ENCODE measurements at places on chromosomes 5 and 9. TPM values are rescaled to one million over a fixed set of nuclear protein-coding genes. Genes with fewer than 3 reads are reported as not detected.

DNA sequence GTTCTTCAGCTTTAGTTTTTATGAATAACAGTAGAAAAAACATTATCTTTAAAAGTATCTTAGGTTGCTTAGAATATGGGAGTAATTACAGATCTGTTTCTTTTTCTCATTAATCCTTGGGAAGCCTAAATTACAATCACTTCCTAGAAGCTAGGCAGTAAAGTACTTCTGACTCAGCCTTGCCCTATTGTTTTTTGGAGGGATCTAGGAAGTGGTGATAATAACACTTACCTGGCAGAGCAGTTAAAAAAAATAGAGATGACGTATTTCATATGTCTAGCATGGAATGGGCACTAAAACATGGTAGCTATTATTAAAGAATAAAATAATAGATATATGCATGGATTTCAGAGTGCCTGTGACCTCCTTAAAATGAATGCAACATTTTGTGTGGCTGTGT lies 8.2 kb upstream of the FST start:
- no peak for DNase-seq

GRCh38 chr5:133062276-133062675 lies 10.5 kb downstream of the HSPA4 start:
- no peak for DNase-seq

DNA sequence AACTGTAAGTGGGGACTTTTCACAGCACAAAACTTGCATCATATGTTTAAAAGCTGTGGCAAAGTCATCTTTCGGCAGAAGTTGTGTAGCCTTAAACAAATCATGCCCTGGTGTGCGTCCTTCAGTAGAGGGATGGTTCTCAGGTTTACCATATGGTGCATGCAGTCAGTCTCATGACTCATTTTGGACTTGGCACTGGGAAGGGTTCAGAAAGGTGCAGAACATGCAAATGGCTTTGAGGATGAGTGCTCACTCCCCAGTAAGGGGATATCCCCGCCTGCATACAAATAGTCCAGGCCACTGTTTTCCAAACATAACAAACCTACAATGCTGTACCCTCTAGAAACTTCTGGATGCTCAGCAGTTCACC lies 260.3 kb downstream of the NDUFS4 start:
- no peak for DNase-seq

ERBIN gene
- total RNA-seq, result 132 TPM

DNA sequence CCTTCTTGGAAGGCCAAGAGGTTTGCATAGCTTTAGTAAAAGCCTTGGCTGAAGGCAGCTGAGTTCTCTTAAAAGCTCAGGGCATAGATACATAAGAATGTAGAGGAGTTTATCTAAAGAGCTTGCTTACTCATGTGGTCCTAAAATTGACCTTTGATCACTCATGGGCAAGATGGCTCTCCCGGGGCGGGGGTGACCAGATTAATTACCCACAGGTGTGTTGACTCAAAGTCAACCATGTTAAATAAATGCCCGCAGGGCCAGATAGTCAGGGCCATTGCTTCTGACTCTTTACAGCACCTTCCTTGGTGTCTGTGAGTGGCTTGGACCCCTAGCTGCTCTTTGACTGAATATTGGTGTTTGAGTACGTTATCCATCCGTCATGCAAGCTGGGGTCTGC lies 33.1 kb upstream of the GHR start:
- DNase-seq, result no peak

DNA sequence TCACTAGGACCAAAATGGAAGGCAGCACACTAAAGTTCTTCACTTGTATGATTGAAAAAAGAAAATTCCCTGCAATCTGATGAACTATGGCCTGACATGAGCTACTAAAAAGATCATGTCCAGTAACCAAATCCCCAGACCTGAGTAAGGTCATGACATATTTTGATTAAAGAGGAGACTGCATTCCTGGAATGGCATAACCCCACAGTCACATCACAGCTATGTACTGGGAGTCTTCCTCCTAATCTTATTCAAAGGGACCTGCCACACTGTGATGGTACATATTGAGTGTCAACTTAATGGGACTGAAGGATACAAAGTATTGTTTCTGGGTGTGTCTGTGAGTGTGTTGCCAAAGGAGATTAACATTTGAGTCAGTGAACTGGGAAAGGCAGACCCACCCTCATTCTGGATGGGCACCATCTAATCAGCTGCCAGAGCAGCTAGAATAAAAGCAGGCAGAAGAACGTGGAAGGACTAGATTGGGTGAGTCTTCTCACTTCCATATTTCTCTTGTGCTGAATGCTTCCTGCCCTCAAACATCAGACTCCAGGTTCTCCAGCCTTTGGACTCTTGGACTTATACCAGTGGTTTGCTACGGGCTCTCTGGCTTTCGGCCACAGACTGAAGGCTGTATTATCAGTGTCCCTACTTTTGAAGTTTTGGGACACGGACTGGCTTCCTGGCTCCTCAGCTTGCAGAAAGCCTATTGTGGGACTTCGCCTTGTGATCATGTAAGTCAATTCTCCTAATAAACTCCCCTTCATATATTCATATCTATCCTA lies 345.0 kb downstream of the TMEM38B start:
- no peak for DNase-seq

DNA sequence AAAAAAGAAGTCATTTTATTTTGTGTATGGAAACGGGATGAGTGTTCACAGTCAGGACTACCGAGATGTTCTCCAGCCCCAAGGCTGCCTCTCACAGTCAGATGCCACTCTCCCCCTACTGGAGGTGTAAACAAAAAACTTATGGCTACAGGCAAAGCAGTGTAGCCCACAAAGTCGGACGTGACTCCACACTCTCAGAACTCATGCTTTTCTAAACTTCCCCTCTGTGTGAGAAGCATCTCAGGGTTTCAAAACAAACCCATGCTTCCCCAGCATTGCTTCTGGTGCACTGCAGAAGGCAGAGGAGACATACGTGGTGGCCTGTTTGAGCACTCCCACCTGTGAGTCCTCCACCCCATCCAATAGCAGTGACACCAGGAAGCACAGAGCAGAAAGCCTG lies 580.3 kb downstream of the BNC2 start:
- DNase-seq, result no peak

TIMD4 gene
- total RNA-seq, result not detected

PPIC gene
- 42.5 TPM for total RNA-seq

- DNase-seq, result no peak
Observed at GRCh38 chr9:123113185-123113584, 79.7 kb downstream of the GPR21 start.

SARDH gene
- total RNA-seq, result 5.5 TPM

GRCh38 chr5:16588434-16589214 lies 28.2 kb downstream of the RETREG1 start:
- DNase-seq, result no peak

DNA sequence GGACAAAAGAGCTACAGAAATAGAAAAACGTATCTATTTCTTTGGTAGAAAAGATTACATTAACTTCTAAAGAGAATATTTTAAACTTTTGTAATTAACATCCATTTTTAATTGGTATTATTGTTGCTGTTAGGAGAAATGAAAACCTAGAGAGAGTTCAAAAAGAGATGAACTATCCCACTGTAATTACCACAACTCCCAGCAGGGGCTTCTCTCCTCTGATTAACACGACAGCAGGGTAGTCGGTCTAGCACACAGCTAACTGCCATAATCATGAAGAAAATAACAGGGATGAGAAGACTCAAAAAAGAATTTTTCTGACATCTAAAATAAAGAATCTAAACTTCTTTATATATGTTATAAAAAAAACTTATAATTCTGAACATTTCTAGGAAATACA lies 86.2 kb upstream of the CDH9 start:
- peak; percentile 2 for DNase-seq

FOCAD gene
- total RNA-seq, result 93.7 TPM

- no peak for DNase-seq
Observed at GRCh38 chr9:119986713-119987112, 593.3 kb downstream of the CDK5RAP2 start.

DNA sequence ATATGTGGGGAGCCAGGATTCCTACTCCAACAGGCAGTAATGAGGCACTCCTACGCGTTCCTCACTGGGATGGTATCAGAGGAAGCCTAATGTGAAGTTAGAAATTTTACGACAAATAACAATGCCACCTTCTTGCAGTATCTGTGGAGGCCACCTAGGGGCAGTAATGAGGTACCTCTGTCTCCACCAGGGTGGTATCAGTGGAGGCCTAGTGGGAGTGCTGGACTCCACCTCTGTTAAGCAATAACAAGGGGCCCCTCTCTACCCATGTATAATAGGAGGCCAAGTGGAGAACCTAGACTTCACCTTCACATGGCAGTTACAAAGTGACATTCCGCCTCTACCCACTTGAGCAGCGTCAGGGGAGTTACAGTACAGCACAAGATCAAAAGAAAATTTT lies 147.9 kb downstream of the PLPPR1 start:
- DNase-seq, result no peak

GRCh38 chr5:142925795-142926194 lies 155.6 kb downstream of the ARHGAP26 start:
- DNase-seq, result peak; percentile 55

DNA sequence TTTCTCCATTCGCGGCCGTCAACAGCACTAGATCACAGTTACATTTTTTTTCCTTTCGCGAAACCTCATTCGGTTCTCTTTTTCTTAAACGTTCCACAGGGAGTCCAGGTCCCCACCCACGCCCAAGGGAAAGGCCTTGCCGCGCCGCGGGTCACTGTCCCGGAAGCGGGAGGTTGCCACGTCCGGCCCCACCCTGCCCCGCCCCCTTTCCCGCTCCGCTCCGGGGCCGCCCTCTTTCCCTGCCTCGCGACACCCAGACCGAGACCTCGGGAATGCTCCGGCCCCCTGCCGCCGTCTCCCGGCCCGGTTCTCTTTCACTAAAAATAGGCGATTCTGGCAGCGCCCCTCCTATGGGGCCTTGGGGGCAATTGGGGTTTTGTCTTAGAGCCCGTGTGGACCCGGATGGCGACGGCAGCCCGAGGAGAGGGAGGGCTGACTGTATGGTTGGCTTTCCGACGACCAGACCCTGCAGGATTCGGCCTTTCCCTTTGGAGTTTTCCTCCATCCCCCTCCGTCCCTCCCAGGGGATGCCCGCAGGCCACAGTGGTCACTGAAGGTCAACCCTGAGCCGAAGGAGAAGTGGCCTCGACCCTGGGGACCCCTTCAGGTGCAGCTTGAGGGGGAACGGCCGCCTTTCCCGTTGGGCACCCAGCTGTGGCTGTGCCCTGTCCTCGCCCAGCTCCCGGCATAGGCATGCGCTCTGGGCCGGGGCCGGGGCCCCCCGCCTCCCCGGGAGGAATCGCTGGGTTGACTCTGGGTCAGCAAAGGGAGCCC lies 2.8 kb upstream of the RACK1 start:
- DNase-seq, result peak; percentile 87

DNA sequence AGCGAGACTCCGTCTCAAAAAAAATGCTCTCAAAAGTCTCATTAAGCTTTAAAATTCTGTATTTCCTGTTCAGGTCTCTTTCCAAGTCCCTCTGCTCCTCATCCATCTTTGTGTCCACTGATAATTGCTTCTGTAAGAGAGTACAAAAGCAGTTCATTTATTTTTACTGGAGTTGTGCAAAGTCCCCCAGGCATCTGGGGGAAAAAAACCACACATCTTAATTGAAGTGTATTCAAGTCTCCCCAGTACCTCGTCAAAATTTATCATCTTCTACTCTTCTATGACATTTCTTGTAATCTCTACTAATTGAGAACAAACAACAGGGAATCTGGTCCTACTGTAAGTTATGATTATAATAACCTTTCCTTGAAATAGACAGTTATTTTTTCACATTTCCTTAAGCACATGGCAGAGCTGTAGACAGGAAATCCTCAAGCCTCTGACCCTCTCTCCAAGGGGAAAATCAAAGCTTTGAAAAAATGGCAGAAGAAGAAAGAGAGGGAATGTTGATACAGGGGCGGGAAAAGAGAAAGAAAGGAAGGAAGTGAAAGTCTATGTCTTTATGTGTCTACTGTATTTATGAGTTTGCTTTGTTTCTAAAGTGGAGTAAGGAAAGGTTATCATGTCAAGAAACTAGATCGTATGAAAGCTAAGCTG lies 51.5 kb downstream of the RAI14 start:
- DNase-seq, result no peak

DNA sequence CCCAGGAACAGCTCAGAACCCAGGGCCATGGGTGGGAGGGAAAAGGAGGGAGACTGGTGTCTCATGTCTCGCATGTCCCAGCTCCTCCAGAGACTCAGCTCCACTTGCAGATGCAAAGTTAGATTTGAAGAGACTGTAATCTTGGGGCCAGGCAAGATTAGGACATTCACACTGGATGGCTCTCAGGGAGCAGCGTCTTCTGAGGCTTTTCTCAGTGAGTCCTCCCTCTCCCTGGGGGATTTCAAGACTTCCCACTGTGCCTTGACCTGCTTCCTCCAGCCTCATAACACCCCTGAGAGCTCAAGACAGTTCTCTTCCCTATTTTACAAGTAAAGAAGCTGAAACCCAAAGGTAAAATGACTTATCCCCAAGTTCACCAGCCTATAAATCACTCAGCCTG lies 10.5 kb upstream of the TCOF1 start:
- DNase-seq, result no peak

DNA sequence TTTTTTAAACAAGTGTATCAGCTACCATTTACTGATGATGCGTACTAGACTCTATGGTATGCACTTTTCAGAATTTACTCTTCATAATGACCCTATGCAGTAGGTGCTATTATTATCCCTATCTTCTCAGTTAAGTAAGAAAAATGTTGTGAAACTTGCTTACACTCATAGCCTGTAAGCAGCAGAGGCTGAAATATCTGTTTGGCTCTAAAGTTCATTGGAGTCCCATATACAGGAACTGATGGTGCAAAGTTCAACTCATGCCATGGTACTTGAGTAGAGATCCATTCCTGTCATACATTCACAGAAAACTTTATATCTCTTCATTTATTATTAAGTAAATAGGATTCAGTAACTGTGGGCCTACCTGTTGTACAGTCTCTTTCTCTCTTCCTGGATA lies 41.4 kb upstream of the CCDC112 start:
- no peak for DNase-seq

GRCh38 chr9:14198841-14199455 lies 115.0 kb downstream of the NFIB start:
- no peak for DNase-seq

DNA sequence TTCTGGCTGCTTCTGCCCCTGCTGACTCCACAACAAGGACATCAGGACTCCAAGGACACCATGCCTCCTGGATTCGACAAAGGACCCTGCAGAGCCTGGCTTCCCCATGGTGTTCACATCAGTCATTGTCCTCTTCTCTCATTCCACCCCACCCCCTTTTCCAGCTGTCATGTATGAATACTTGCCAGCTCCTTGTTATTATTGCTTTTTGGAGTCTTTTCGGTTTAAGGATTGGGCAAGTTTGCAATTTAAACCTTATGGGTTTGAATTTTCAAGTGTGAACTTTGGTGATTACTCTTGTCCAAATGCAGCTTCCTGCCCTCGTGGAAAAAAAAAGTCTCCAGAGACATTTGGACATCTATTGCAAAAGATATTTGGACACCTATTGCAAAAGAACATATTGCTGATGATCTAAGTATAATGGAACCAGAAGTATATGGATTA lies 14.2 kb upstream of the LVRN start:
- DNase-seq, result peak; percentile 42

GRCh38 chr9:3386753-3387152 lies 139.0 kb downstream of the RFX3 start:
- no peak for DNase-seq
